ENCODE measurements at places on chromosomes 16 and 17.

GRCh38 chr17:7208027-7208571, 11.5 kb downstream of the DLG4 start:
- no peak for DNase-seq

DNA sequence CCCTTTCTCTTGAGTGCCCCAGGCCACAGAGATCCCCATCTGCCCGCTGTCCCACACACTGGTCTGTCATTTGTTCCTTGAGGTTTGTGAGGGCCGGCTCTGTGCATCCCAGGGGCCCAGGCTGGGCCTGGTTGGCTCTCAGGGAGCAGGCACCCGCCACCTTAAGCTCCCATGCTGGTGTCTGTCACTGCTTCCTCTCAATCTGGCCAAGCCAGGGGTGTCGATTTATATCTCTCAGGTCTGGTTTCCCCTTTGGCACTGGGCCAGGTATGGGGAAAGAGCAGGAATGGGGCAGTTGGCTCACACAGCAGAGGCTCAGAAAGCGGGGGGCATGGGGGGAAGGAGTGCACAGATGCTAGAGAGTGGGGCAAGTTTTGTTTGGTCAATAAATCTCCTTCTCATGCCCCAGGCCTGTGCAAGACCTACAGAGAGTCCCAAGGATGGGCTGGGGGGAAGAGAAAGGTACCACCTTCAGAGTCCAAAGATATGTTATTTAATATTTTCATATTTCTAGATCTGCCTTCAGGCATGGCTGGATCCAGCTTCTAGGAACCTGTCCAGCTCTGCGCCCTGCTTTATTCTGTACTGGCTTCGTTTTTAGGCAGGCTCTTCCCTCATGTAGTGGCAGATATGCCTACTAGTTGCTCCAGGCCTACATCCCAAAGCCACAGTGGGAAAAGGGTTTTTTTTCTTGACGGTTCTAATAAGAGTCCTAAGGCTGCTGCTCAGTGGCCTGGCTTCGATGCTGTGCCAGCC, 34.3 kb downstream of the IL4R start:
- no peak for DNase-seq

GRCh38 chr16:354971-355461, 2.5 kb upstream of the AXIN1 start:
- no peak for DNase-seq

DNA sequence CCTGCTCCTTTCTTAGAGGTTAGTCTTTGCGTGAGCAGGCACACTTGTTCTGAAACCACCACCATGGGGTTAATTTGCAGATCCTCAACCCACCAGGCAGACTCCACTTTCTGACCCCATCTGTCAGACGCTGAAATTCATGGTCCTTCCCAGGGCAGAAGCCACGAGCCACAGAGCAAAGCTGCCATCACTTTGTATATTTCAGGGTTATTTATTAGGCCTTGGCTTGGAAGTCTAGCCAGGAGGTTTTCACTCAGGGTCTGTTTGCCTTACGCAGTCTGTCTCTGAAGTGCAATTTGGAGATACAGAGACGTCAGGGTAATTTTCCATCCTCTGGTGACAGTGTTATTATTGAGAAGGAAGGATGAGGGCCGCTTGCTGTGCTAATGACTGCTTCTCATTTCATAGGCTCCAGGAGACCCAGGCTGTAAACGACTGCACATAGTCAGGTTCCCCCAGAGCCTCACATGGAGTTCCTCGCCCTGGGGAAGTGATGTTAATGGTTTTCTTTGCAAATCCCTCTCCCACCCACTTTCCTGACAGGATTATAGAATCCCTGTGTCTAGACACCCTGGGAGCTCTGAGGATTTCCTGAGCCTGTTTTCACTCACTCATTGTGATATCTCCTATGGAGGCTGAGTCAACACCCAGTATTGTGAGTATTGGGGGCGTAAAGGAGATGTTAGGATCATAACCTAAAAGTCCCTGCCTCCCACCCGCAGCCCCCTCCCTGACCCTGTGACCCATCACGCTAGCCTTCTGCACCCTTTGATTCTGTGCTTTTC, 269.0 kb downstream of the ABCC12 start:
- DNase-seq = no peak

DNA sequence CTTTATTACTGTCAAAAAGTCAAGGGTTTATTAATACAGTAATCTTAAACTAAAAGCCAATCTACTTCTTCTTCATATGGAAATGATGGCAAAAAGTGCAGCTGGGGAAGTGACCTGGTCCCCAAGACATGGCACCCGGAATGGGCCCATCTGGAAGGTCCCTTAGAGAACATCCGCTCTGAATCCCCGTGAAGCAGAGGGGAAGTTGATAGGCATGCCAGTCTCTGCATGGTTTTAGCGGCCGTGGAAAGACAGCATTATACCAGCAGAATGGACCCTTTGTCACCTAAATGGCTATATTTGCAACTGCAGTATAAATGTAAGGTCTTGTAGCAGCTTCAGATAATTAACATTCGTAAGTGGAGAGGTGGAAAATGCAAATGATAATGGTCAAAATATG, 32.4 kb downstream of the COTL1 start:
- no peak for DNase-seq

DNA sequence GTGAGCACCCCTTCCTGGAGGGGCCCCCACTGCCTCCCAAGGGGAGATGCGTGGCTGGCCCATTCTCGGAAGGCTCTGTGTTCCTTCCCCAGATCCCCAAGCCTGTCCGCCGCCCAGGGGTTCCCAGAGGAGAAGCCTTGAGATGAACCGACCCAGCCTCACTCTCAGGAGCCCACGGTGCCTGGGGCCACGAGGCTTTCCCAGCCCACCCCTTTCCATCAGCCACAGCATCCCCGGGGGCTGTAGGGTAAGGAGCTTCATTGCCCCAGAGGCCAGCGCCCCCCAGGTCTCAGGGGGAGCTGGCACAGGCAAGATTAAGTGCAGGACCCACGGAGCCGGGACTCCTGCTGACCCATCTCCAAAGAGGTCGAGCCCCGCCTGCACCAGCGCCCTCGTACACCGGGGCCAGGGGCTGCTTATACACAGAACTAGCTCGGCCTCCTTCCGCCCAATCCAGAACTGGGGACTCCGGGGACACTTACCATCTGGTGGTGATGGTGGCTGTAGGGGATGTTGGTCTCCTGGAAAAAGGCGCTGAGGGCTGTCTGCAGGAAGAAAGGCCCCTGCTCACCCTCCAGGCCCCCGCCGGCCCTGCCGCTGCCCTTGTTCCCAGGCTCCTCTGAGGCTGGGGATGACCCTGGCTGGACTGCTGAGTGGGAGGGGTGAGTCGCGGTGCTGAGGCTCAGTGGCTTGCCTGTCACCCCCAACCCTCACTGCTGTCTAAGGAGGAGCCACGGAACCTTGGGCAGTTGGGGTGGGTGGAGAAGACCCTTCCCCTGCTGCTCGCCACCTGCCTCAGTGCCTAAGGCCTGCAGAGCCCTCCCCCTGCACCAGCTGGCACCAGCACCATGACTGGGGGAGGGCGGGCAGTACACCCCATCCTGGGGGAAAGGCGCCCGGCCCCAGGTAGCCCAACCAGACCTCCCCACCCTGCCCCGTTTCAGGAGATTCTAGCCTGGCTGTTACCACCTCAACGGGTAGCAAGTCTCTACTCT, 4.4 kb downstream of the UBALD1 start:
- no peak for DNase-seq

- DNase-seq = no peak
Observed at GRCh38 chr17:81927152-81927652, 333 bp downstream of the MAFG start.

DNA sequence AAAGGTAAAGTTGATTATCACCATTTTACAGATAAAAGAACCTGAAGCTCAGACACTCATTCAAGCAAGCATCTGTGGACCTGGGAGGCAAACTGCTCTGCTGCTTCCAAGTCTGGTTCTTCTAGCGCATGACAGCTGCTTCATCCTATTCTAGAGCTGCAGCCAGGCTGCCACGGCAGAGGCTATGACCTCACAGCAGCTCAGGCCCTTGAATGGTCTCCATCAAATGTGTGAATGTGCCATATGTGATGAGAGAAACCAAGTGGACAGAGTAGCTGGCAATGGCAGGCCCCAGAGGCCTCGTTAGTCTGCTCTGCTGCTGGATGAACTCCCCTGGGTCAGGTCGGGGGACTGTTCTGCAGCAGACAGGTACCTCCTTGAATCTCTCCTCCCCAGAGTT, 30.7 kb upstream of the FOXJ1 start:
- DNase-seq = no peak

GRCh38 chr16:4194661-4195060, 47.2 kb downstream of the SRL start:
- no peak for DNase-seq

DNA sequence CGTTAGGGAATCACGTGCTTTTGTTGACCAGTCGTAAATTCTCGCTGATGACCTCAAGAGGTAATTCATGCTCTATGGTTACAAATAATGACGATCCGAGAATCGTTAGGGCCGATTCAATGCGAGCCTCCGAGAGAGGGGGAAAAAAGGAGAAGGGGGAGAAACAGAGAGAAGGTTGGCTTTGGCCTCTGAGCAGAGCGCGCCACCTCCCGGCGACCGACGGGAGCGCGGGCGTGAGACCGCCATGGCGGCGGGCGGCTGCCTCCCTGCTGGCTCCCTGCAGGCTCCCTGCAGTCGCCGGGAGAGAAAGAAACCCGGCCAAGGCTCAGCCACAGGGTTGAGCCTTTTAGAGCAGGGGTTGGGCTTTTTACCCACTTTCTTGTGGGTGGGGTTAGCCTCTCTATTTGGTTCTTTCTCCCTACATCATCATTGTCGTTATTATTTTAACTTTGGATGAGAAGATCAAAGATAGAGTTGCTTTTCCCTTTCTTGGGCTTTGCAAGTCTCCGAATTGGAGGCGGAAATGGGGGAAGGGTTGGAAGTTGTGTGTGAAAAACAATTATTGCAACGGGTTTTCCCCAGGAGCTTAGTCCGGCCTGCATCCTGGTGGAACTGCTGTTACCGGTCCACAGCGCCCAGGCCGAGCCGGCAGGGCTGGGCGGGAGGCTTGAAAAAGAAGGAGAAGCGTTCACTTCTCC, 410 bp upstream of the HOXB5 start:
- peak; percentile 96 for DNase-seq

GRCh38 chr16:30005341-30006094, 5.3 kb downstream of the DOC2A start:
- DNase-seq = no peak

- no peak for DNase-seq
Observed at GRCh38 chr16:69319826-69320739, 8.9 kb downstream of the VPS4A start.

GRCh38 chr17:9389111-9389527, 186.5 kb downstream of the STX8 start:
- DNase-seq = no peak

DNA sequence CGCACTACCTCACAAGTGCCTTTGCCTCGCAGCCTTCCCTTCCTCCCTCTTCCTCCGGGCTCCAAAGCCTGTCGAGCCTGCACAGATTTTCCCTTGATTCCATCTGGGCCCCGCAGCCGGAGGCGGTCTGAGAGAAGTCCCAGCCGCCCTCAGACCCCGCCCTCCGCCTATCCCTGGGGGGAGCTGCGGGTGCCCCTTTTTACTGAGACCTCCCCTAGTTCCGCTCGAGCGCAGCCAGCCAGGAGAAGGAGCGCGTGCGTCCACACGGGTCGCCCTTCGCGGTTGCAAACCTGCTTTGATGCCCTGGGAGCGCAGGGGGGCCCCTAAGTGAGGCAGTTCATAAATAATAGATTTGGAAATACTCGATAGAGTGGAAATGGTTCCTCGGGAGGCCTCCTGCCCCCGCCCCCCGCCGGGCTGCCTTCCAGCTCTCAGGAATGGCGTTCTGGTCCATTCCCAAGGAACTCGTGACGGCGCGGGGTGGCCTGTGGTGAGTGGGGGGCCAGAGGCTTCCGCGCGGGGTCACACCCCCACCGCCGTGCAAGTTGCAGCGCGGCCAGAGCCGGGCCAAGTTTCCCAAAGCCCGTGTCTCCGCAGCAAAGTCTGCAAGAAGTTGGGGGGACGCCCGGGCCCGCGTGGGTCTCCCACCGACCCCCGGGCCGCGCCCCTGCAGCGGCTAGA, 610 bp downstream of the C16orf74 start:
- DNase-seq = no peak

DNA sequence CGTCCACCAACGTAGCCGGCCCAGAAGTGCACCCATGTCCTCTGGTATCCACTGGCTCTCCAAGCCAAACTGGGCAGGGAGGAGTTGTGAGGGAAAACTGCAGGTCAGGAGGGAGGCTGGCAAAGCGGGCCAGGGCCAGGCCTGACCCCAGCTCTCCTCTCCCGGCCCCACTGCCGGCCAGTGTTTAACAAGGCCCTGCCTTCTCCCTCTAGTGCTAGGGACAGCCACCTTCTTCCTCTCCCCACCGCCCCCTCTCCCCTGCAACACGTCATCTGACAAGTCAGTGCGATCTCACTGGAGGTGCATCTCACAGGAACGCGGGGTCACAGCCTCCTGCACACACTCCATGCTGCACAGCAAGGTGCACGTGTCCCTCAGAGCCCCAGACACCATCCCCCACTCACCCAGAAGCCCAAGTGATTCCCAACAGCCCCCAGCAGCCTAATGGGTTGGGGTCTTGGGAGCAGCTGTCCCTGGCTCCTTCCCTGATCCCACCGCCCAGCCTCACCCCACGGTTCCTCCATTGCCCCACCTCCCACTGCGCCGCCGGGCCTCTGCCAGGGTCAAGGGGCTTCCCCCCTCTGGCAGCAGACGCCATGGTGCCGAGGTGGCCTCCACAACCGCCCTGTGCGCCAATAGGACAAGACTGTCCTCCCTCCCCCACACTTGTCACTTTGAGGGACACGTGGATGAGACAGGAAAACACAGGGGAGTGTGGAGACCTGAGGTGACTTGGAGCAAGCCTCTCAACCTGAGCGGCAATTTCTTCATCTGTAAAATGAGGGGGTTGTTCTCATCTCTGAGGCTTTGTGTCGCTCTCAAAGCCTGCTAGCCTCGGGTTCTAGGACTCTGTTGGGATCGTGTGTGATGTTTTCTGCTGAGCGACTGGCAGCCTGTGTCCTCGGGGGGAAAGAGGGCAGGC, 1.1 kb upstream of the ACE start:
- no peak for DNase-seq

DNA sequence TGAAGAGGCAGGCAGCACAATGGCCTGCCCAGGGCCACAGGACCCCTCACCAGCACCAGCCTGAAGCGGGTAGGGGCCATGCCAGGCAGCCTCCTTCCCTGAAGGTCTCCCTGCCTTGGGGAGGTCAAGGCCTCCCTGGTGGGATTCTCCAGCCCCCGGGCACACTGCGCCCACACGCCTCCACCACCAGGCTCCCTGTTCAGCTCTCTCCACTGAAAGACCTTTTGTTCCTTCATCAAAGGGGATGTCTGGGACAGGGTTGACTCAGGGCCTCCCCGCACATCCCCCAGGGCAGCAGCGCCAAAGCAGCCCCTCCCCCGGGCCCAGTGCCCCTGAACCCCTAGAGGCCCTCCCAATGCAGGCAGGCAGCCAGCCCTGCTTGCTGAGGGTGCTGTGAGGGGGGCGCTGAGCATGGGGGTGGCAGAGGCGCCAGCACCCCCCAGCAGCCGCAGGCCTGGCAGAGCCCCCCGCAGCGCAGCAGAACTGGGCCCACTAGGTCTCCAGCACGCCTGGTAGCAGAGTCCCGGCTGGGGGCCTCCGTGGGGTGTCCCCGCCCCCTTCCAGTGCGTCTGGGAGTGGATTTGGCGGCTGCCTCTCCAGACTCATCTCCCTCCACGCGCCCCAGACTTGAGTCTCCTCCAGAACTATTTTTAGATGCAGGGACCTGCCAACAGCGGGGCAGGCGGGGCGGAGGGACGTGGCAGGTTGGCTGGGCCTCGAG, 13.1 kb downstream of the BCAR1 start:
- DNase-seq = no peak

- no peak for DNase-seq
Observed at GRCh38 chr17:76873856-76874255, 5.7 kb downstream of the MGAT5B start.
